ENCODE measurements at places on chromosomes 6 and 20.

DNA sequence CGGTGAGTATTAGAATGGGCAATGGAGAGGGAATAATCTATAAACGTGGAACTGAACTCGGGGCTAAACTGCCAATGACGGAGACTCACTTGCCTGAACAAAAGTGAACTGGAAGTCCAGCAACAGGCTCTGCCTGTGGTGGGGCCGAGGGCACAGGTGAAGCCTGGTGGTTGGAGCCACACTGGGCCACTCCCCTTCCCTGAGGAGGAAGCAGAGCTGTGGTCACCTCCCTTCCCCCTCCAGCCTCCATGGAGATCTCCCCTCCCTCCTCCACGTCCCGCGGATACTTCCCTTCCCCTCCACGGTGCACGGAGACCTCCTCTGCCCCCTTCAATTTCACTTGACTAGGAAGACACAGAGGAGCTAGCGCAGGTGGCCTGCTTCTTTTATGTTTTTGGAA, 14.7 kb upstream of the DSP start:
- no peak for DNase-seq

- DNase-seq: no peak
These were observed 15.2 kb upstream of the ARFGEF2 start for GRCh38 chr20:48906221-48906877.

DNA sequence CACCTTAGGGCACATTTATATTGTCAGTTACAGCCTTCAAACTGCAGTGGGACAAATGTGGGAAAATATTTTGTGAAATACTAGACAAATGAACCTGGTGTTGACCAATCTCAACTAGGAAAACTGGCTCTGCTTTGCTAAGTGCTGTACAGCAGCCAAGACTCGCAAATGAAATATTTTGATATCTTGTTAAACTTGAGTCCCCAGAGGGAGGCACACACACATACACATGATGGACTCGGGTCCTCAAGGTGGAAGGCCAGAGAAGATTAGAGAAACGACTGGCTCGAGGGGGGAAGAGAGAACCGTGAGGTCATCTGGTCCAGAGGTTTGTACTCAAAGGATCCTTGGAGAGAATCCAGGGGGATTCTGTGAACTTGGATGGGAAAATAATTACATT, 67.3 kb upstream of the JAG1 start:
- no peak for DNase-seq

GRCh38 chr6:135036731-135037420, 17.7 kb downstream of the HBS1L start:
- DNase-seq: no peak

DNA sequence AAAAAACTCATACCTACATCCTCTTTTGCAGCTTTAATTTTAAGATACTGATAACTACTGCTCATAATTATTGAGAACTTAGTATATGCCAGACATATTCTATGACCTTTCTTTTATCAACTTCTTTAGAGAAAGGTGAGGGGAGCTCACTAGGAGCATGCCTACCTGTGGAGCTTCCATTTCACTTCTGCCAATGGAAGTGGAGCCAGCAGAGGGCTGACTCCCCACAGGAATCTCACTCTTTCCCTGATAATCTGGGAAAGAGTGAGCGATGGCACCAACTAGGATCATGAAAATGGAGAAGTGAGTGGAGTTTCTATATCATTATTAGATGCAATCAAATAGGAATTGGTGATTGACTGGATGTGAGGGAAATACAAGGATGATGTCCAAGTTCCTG, 484.9 kb downstream of the LMBRD1 start:
- no peak for DNase-seq
